ENCODE measurements at places on chromosomes 1 and 21. TPM values are rescaled to one million over a fixed set of nuclear protein-coding genes. Genes with fewer than 3 reads are reported as not detected.

Gene LAPTM5
- 23.9 TPM for total RNA-seq

Gene LRRC38
- 0.15 TPM for total RNA-seq

Gene DLGAP3
- total RNA-seq = 0.10 TPM

Gene DISP3
- 0.12 TPM for total RNA-seq

Measured in left ventricle myocardium superior (tissue), 1 donor.